ENCODE measurements at places on chromosomes 13 and 19. TPM values are rescaled to one million over a fixed set of nuclear protein-coding genes. Genes with fewer than 3 reads are reported as not detected.

The DZIP1 gene
- 7.0 TPM for total RNA-seq

The ZFP14 gene
- total RNA-seq, result 7.4 TPM

The SPTBN4 gene
- total RNA-seq, result 0.24 TPM

The NLRP5 gene
- total RNA-seq, result not detected

The CD209 gene
- total RNA-seq, result 3.4 TPM

The NBEA gene
- 4.1 TPM for total RNA-seq

GRCh38 chr13:56314765-56315164 lies 826.0 kb upstream of the PRR20A start:
- no peak for DNase-seq

DNA sequence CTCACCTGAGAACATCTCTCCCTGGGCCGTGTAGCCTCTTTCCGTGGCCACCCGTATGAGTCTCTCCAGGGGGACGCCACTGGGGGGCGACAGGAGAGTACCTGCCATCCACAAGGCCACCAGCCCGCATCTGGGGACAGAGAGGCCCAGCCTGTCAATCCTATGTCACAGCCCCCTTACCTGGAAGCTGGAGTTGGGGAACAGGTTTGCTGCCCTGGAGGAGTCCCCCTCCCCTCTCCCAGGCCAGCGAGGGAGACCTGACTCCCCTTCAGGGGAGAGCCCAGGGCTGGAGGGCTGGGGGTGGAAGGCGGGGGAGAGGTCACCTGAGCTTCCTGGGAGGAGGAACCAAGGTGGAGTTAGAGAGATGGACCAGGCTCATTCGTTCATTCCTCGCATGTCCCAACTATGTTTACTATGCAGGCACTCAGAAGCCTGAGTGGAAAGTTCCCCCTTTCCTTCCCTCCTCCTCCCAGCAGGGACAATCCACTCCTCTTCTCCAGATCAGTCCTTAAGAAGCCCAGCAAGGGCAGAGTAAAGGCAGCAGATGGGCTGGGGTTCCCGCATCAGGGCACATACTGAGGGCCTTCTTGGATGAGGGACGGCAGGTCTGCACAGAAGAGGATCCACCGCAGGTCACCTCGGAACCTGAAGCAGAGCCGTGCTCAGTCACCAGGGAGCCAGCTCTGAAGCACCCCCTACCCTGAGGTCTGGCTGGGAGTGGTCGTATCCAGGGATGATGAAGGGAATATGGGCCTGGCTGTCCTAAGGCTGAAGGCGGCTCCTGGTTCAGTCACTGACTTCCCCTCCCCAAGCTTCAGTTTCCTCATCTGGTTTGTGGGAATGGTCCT lies 5.5 kb downstream of the ACTMAP start:
- DNase-seq, result no peak

GRCh38 chr13:32837973-32838927 lies 178.0 kb upstream of the KL start:
- no peak for DNase-seq

GRCh38 chr13:31042049-31042448 lies 109.6 kb downstream of the TEX26 start:
- DNase-seq, result no peak

DNA sequence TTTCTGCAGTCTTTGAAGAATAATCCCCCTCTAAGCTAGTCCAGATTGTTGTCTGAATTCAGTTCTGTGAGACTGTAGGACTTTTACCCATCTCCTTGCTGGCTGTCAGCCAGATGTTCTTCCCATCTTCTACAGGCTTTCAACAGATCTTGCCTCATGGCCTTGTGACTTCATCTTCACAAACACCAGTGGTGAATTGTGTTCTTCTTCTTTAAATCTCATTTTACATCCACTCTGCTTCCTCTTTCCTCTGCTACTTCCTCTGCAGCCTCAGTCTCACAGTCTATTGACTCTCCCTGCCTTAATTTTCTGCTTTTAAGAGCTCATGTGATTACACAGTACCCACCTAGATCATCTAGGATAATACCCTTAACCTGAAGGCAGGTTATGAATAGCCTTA lies 859.0 kb upstream of the SLITRK1 start:
- DNase-seq, result no peak

DNA sequence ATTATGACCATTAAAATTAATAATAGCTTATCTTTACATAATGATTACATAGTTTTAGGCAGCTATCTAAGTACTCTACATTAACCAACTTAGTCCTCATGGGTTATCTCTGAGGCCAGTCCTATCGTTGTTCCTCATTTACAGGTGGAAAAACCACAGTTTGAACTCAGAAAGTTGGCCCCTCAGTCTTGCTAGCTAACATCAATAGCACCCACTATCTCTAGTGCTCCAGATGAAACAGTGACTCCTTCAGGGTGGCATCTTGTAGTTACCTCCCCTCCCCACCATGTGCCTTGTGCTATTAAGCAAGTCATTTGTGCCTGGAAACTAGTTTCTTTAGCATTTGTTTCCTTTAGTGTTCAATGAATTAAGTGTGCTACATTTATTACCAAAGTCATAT lies 1086.7 kb downstream of the EFNB2 start:
- DNase-seq, result peak; percentile 9

GRCh38 chr19:55156202-55157063 lies 1.1 kb downstream of the TNNI3 start:
- DNase-seq, result no peak

DNA sequence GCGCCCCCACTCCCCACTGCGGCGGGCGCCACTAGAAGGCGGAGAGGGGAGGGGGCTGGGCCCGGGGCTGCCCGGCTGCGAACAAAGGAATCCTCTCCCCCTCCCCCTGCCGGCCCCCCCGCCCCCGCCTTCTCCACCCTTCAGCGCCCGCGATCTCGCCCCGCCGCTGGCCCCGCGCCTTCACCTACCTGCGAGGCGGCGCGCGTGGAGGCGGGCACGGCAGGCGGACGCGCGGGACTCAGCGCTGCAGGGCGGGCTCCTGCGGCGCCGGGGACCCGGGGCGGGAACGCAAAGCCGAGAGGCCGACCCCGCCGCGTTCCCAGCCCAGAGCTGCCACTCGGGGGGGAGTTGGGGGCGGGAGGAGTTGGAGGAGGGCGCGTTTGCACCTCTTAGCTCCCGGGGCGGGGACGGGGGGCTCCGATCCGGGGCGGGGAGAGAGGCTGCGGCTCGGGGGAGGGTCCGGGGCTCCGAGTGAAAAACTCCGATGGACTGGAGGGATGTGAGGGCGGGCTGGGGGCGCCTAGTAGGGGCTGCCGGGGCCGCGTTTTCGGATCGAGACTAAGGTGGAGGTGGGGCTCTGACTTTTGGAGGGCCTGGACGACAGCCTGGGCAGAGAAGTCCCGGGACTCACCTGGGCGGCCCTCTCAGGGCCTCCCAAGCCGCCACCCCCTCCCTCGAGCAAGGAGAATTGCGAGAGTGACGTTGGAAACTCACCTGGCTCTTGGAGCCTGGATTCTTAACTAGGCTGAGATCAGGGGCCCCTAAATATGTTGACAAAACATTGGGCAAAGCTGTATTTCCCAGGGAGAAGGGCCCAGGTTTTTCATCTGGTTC lies at the start of gene FBN3:
Gene FBN3 (minus strand): TSS at position 332 of the 834 bp plus-strand sequence. CDS start 2,112 bp downstream, outside the sequence.
- no peak for DNase-seq

DNA sequence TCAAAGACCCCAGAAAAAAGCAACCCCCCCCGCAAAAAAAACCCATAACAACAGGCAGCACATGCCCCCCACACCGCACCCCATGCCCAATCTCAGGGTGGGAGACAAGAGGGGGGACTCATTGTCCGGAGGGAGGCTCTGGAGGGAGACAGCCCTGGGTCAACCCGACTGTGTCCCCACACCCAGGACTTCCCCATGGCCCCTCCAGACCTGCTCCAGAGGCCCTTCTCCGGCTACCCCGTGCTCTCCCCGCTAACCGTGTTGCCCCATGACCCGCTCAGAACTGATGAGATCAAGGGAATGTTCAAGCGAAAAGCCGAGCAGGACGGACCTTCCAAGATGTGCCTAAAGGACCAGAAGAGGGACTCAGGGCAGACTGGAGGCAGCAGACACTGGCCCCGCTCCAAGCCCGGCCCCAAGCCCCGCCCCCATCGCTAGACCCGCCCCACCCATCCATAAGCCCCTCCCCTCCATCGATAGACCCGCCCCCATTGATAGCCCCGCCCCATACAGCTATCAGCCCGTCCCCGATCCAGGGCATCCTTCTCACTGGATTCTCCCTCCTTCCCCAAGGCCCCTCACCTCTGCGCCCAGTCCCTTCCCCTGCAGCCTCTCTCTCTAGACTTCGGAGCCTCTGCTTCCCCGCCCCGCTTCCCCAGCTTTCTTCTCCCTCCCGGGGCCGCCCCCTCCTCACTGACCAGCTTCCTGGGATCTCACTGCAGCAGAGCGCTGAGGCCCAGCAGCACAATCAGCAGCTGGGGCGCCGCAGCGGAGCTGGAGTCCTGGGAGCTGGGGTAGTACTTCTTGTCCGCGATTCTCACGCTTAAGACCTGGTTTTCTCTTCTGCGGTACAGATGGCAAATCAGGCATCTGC lies 2.2 kb downstream of the BST2 start:
- no peak for DNase-seq

DNA sequence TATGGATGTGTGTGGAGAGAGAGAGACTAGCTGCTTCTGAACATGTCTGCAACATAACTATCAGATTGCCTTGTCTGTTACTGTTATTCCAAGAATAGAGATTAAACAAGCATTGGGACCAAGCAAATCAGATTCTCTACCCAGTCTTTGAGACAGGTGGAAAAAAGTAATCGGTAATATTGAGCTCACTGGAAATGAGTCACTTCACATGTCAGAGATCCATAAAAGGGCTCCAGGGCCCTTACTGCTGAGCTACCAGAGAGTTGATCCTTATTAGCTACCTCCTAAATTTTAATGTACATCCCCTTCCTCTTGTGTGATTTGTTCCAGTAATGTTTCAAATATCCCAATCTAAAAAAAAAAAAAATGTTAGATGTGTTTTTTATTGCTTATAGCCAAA lies 2118.0 kb downstream of the PCDH9 start:
- no peak for DNase-seq

DNA sequence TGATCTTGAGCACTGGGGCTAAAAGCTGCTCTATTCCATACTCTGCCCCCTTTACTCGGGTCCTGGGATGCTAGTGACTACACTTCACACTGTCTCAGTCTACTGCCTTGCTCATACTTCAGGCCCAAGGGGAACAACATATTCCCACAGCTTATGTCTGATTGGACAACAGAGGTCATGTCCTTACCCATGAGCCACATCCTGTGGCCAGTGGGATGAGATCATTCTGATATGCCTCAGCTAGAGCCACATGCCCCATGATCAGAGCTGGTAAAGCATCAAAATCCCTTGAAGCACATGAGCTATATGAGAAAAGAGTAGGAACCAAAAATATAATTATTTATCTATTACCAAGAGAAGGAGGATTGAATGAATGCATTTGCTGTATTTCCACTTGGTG lies 290.1 kb upstream of the TSHZ3 start:
- DNase-seq, result no peak

- no peak for DNase-seq
These were observed 347.6 kb downstream of the KLF5 start for GRCh38 chr13:73406454-73406853.

DNA sequence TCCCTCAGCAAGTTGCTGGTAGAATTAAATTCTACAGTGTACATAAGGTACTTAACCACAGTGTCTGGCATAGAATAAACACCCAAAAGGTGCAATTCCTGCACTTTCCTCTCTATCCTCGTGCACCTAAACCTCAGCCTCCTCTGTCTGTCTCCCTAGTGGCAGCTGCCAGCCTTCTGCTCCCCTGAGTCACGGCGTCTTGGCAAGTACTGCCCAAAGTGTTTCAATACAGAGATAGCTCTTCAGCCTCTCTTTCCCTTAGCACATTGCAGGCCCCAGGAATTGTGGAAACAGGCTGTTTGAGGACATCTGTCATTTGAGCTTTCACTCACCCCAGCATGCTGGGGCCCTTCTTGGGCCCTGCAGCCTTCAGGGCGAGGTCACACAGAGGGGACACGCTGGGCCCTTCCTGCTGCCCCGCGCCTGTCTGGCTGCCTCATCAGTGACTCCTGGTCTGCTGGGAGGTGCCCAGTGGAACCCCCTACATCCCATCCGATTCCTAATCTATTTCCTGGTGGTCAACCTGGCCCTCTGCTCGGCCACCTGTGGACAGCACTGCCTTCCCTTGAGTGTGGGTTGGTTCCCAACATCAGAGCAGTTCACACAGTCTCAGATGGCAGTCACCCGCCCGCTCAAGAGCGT lies 19.3 kb downstream of the COL4A2 start:
- DNase-seq, result no peak

GRCh38 chr19:3544742-3545668 lies 6.0 kb downstream of the TEKTIP1 start:
- no peak for DNase-seq

- DNase-seq, result no peak
These were observed 57.6 kb downstream of the RASA3 start for GRCh38 chr13:114074671-114075315.

DNA sequence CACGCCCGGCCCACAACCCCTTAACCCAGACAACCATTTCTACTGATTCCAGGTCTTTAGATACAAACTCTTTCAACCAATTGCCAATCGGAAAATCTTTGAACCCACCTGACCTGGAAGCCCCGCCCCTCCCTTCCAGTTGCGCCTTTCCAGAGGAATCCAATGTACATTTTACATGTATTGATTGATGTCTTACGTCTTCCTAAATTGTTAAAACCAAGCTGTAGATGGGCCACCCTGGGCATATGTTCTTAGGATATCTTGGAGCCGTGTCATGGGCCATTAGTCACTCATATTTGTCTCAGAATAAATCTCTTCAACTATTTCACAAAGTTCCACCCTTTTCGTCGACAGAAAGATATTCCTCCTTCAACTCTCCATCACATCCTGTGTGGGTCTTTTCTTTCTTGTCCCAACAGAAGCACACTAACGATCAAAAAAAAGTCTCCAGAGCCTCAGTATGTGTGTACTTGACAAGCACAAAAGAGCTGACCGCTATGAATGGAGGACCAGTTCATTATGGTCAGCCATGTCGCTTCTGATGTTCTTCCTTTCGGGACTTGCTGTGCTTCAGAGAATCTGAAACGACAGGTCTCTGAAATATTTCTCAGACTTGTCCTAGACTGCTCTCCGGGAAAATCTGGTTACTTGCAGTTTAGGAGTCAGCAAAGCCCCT lies 601 bp upstream of the ZNF749 start:
- DNase-seq, result no peak

DNA sequence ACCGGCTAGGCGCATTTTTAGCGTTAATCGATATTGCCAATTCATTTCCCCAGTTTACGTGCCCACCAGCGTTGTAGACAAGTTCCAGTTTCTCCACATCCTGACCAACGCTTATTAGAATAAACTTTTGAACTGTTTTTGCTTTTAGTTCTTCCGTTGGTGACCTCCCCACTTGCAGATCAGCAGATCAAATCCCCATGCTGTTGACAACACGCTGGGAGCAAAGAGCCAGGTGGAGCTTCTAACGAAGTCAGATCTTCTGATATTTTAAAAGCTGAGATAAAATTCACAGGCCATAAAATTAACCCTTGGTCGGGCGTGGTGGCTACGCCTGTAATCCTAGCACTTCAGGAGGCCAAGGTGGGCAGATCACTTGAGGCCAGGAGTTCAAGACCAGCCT lies 21.2 kb downstream of the RCN3 start:
- DNase-seq, result peak; percentile 61

Measured in thymus (tissue), 14 donors.